CD14-positive monocyte (primary cell): ENCODE measurements at places on chromosomes 1 and 21. TPM values are rescaled to one million over a fixed set of nuclear protein-coding genes. Genes with fewer than 3 reads are reported as not detected.

RGS16 gene
- polyA plus RNA-seq = 0.13 and 0.44 TPM in 2 replicates

NVL gene
- polyA plus RNA-seq = 9.6 TPM

TRAPPC3 gene
- 41.7 and 61.1 TPM in 2 replicates for polyA plus RNA-seq

ZMYM1 gene
- polyA plus RNA-seq = 2.1 and 4.5 TPM in 2 replicates

SPRR4 gene
- polyA plus RNA-seq = not detected

KIAA1614 gene
- polyA plus RNA-seq = not detected

CFAP141 gene
- polyA plus RNA-seq = not detected

STIL gene
- 0.27 TPM for polyA plus RNA-seq

SYNC gene
- polyA plus RNA-seq = not detected

GPR137B gene
- polyA plus RNA-seq = 8.7 TPM

CELF3 gene
- polyA plus RNA-seq = not detected

CD48 gene
- 456 and 688 TPM in 2 replicates for polyA plus RNA-seq

FAM167B gene
- not detected for polyA plus RNA-seq

SLC22A15 gene
- polyA plus RNA-seq = 13.7 and 33.4 TPM in 2 replicates

TGFB2 gene
- polyA plus RNA-seq = not detected

MX2 gene
- polyA plus RNA-seq = 43.1 TPM

TRIM17 gene
- polyA plus RNA-seq = not detected

ISG15 gene
- 145 and 279 TPM in 2 replicates for polyA plus RNA-seq

MIXL1 gene
- not detected in 2 replicates for polyA plus RNA-seq

GBP2 gene
- 46.1 TPM for polyA plus RNA-seq

AADACL4 gene
- not detected for polyA plus RNA-seq

EPHA8 gene
- polyA plus RNA-seq = 0.04 TPM in 1 of 2 replicates, not detected in the other

ANGPTL7 gene
- not detected for polyA plus RNA-seq

PTPN22 gene
- 29.7 TPM for polyA plus RNA-seq

ADAMTS1 gene
- 0.01 TPM in 1 of 2 replicates, not detected in the other for polyA plus RNA-seq

TINAGL1 gene
- not detected for polyA plus RNA-seq

PTCH2 gene
- 0.45 and 0.71 TPM in 2 replicates for polyA plus RNA-seq

HSD3B1 gene
- not detected in 2 replicates for polyA plus RNA-seq

TRIM63 gene
- polyA plus RNA-seq = not detected

AVPR1B gene
- polyA plus RNA-seq = not detected

NPHS2 gene
- polyA plus RNA-seq = not detected

OLIG2 gene
- polyA plus RNA-seq = not detected
